K562 (cell line): ENCODE measurements at places on chromosomes 5 and 9. TPM values are rescaled to one million over a fixed set of nuclear protein-coding genes. Genes with fewer than 3 reads are reported as not detected.
A peak's percentile ranks its signal among the peaks of the same experiment; 100 is the strongest.

The GABBR2 gene
- total RNA-seq = 0.42 and 0.47 TPM in 2 replicates

The DIAPH1 gene
- 268 and 328 TPM in 2 replicates for total RNA-seq

The FOXI1 gene
- not detected in 2 replicates for total RNA-seq

The CCNI2 gene
- 0.18 TPM in 1 of 2 replicates, not detected in the other for total RNA-seq

The MBLAC2 gene
- total RNA-seq = 10.3 and 10.6 TPM in 2 replicates

The TEX48 gene
- total RNA-seq = not detected in 2 replicates

The DAB2IP gene
- total RNA-seq = 0.31 and 0.38 TPM in 2 replicates

The FAM221B gene
- total RNA-seq = not detected in 2 replicates

The FRMD3 gene
- total RNA-seq = 0.29 and 0.51 TPM in 2 replicates

The MAML1 gene
- total RNA-seq = 16.1 and 18.4 TPM in 2 replicates

The BTNL8 gene
- total RNA-seq = 0.13 TPM in 1 of 2 replicates, not detected in the other

The SCGB3A2 gene
- total RNA-seq = 0.35 TPM in 1 of 2 replicates, not detected in the other

The UGT3A2 gene
- total RNA-seq = not detected in 2 replicates

The RAD1 gene
- 54.1 and 54.9 TPM in 2 replicates for total RNA-seq

The SEC24A gene
- 23.8 and 24.5 TPM in 2 replicates for total RNA-seq

The BAAT gene
- 0.27 and 0.36 TPM in 2 replicates for total RNA-seq

The NR4A3 gene
- total RNA-seq = 0.07 TPM in 1 of 2 replicates, not detected in the other

The FBN2 gene
- 0.09 and 0.22 TPM in 2 replicates for total RNA-seq

The TLR4 gene
- 0.02 and 0.04 TPM in 2 replicates for total RNA-seq

The GOLM1 gene
- total RNA-seq = 0.36 and 0.40 TPM in 2 replicates

The CLIC3 gene
- 0.18 and 0.29 TPM in 2 replicates for total RNA-seq

The ANKRD31 gene
- 0.04 and 0.07 TPM in 2 replicates for total RNA-seq

The PCDHB14 gene
- not detected in 2 replicates for total RNA-seq

DNA sequence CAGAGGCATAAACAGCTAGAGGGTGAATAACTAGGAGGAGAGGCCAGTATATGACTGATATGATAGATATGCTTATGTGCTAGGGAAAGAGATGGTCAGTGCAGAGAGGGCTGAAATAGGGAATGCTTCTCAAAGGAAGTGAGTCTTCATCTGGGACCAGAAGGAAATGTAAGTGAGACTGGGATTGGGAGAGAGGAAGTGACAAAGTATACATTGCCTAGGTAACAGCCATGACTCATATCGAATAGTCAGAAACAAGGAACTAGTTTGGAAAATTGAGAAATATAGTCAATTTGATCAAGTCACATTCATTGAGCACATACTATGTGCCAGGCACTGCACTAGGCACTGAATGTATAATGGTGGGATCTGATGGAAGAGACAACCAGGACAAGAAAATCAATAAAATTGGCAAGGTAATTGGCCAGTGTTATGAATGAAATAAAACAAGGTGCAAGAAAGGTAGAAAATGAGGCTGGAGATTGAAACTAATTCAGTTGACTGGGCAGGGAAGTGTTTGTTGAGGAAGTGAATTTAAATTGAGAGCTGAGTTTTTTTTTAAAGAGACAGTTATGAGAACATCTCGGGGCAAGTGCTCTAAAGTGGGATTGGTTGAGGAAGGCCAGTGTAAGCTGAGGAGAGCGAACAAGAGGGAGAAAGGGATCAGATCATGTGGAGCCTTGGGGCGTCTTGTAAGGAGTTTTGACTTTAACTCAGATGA is 4.3 kb downstream of the ERAP2 start:
- DNase-seq = no peak

GRCh38 chr5:132265336-132266030 is 8.0 kb downstream of the PDLIM4 start:
- no peak for DNase-seq

DNA sequence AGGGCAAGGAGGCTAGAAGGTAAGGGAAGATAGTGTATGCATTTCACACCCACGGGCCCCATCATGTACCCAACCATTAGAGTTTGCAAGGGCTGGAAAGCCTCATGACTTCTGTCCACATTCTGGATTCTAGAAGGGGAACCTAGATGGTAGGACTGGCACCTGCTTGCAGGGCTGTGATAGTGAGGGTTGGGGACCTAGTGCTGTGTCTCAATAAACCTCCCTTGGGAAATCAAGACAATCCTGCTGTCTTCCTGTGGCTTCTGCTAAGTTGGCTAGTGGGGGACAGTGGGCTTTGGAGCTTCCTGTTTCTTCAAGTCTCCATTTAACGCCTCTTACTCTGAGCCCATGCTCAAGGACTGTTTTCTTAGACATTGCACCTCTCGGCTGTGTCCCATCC is 43.6 kb upstream of the SYNPO start:
- no peak for DNase-seq

GRCh38 chr5:91033370-91033769 is 349.7 kb downstream of the ARRDC3 start:
- no peak for DNase-seq

GRCh38 chr9:10265153-10265631 is 347.6 kb downstream of the PTPRD start:
- DNase-seq = no peak

DNA sequence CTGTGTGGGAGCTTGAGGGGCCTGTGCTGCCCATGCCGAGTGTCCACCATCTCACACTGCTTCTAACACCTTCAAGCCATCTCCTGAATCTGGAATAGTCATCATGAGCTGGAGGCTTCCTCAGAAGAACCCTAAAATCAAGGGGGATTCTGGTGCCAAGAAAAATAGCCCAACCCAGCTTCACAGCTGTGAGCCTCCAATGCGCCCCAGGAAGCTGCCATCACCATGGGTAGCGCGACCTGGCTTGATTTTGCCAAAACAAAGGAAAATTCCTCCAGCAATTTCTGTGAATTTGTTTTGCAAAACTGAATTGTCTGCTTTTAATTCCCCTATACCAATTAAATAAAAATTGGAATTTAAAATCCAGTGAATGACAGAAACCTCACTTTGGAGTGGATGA is 6.2 kb upstream of the TIFAB start:
- DNase-seq = no peak

GRCh38 chr5:140109759-140110645 is 3.9 kb upstream of the PURA start:
- DNase-seq = no peak

- DNase-seq = no peak
Measured at GRCh38 chr9:27282269-27282668, 14.7 kb downstream of the EQTN start.

DNA sequence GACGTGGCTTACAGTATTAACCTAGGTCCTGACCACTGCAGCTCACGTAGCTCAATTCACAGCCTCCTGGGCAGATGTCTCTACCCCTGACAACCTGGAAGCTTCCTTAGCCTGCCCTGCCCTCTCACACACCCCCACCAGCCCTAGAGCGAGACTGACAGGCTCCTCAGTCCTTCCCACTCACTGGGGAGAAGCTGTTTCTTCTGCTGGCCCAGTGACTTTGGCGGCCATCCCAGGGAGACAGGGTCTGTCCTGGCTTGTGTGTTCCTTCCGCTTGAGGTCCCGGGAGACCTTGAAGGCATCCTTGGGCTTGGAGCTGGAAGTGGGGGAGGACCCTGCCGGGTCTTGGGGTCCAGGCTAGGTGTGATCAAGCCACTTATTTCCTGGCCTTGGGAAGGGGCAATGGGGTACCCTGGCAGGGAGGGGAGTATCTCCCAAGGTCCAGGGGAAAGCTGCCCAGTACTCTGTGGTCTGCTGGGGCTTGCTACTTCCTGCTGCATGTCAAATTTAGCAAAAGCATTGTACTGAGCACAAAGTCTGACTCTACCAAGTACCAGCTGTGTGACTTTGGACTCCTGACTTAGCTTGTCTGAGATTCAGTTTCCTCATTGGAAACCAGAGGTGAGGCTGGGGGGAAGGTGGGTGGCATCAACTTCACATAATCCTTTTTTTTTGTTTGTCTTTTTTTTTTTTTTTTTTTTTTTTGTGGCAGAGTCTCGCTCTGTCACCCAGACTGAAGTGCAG is 1.9 kb downstream of the MIGA2 start:
- peak; percentile 17 for DNase-seq

- no peak for DNase-seq
Measured at GRCh38 chr5:135921388-135921787, 25.7 kb upstream of the IL9 start.

- DNase-seq = no peak
Measured at GRCh38 chr5:12566441-12566840, 662.2 kb upstream of the CTNND2 start.

GRCh38 chr5:154395407-154396106 is 50.2 kb upstream of the SAP30L start:
- no peak for DNase-seq

DNA sequence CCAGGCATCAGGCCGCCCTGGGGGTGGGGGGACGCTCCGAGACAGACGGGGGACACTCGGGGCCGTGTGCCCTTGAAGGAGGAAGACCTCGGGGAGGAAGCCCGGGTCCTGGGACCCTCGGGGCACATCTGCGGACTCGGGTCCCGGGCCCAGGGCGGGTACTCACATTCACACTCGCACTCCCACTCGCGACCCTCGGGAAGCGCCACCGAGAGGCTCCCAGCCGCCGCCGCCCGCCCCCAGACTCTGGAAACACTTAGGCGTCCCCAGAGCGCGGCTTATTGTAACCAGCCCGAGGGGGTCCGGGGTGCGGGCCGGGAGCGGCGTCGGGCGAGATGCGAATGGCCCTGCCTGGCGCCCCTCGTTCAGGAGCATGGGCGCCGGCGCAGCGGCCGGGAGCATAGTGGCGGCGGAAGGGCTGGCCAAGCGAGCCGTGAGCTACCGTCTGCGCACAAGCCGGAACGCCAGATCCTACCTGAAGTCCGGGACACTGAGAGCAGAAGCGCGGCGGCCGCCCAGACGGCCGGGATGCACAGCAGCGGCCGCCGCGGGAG is 559 bp downstream of the ROR2 start:
- DNase-seq = peak; percentile 36

DNA sequence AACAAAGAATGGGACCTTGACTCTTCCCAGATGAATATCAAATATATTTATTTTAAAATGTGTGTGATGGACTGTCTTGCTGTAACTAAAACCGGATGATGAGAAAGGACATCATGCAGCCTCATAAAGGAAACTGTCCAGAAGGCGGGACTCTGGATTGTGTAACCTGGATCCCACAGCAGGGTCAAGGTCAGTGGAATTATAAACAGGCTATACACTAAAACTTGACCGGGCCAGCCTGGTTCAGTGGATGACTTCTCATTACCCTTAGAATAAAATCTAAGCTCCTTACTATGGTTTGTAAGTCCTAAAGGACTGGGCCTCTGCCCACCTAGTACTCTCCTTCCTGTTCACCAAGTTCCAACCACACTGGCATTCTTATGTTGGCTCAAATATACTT is 280.3 kb downstream of the ELAVL2 start:
- DNase-seq = no peak

DNA sequence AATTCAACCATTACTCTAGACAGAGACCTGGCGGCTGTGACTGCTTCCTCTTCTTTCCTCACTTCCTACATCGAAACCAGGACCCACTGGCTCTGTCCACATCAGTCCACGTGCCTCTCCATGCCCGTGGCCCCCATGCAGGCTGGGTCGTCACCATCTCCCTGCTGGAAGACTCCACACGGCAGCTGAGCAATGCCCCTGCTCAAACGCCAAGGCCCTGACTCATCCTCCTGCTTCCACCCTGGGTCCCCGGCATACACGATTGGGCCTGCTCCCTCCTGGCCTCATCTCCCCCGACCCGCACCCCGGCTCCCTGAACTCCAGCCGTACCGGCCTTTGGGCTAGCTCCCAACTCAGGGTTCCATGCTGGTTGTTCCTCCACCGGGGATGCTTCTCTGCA is 67.2 kb upstream of the IER5L start:
- DNase-seq = no peak

- DNase-seq = no peak
Measured at GRCh38 chr5:150153957-150154617, 1.6 kb downstream of the PDGFRB start.

DNA sequence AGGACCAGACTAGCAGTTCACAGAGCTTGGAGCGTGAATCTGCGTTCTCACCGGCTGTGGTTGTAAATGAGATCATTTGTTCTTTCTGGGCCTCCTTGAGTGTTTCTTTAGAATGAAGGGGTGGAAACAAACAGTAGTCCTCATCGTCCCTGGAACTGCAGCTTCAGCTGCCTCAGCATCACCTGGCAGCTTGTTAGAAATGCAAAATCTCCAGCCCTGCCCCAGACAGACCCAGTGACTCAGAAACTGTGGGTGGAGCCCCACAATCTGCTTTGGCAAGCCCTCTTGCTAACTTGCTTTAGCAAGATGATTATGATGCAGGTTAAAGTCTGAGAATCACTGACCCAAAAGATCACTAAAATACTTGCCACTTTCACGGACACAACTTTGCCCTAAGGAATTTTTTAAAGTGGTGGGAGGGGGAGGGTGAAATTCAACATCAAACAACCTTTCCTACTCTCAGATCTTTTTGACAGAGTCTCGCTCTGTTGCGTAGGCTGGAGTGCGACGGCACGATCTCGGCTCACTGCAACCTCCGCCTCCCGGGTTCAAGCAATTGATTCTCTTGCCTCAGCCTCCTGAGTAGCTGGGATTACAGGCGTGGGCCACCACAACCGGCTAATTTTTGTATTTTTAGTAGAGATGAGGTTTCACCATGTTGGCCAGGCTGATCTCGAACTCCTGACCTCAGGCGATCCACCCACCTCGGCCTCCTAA is 86.0 kb downstream of the BRINP1 start:
- DNase-seq = no peak

GRCh38 chr5:177433658-177434217 is 7.3 kb downstream of the GRK6 start:
- DNase-seq = no peak

DNA sequence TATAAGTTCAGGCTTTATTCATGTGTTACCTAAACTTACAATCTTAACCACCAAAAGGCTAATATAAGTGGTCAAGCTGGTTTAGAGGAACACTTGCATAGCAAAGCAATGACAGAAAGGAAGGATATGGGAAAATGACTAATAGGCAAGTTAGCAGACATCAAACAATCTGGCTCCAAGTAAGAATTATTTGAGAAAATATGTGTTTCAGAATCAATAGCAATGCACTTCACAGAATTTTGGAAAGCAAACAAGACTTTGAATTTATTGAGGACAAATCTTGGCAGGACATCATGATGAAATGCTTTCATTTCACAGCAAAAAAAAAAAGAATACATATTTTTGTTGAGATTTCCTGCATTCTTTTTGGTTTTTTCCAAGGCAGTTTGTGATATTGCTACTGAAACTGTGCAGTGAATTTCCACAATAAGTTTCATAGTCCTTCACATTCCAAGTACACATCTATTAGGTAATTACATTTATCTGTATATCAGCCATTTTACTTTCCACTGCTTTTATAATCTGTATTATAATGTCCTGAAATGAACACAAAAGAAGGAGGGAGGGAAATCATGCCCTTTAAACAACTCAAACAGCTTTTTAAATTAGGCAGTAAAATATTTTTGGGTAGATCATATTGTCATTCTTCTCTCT is 417.9 kb downstream of the NR2F1-AS1 start:
- DNase-seq = no peak
